Stimulated activated CD8-positive, alpha-beta memory T cell treated with anti-CD3 and anti-CD28 coated beads, Interleukin-2, amount 100 ng/mL, for 1 hour (primary cell): ENCODE measurements at places on chromosomes 1 and 21.

GRCh38 chr1:172339842-172340241 is 80.6 kb upstream of the C1orf105 start:
- DNase-seq: no peak

GRCh38 chr1:185849014-185849413 is 114.8 kb downstream of the HMCN1 start:
- DNase-seq: no peak

- DNase-seq: no peak
These were observed 8.1 kb downstream of the PLEKHM2 start for GRCh38 chr1:15692121-15692682.

DNA sequence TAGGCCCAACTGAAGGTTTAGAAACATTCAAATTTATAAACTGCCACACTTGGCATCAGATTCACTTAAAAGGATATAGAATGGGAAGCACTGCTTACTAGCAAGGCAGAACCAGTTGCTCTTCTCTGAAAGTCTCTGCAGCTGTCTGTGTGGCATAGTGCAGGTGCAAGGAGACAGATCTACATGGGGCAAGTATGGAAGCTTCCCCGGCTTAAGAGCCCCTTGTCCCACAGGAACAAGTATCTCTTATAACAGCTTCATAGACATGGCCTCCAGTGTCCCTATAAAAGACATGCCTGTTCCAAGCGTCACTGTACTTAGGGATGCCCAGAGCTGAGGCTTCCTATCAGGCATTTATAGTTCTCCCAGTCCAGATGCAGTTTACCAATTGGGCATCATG is 26.5 kb downstream of the ZBTB8B start:
- no peak for DNase-seq

- no peak for DNase-seq
These were observed 8.8 kb upstream of the FGR start for GRCh38 chr1:27643600-27644368.

DNA sequence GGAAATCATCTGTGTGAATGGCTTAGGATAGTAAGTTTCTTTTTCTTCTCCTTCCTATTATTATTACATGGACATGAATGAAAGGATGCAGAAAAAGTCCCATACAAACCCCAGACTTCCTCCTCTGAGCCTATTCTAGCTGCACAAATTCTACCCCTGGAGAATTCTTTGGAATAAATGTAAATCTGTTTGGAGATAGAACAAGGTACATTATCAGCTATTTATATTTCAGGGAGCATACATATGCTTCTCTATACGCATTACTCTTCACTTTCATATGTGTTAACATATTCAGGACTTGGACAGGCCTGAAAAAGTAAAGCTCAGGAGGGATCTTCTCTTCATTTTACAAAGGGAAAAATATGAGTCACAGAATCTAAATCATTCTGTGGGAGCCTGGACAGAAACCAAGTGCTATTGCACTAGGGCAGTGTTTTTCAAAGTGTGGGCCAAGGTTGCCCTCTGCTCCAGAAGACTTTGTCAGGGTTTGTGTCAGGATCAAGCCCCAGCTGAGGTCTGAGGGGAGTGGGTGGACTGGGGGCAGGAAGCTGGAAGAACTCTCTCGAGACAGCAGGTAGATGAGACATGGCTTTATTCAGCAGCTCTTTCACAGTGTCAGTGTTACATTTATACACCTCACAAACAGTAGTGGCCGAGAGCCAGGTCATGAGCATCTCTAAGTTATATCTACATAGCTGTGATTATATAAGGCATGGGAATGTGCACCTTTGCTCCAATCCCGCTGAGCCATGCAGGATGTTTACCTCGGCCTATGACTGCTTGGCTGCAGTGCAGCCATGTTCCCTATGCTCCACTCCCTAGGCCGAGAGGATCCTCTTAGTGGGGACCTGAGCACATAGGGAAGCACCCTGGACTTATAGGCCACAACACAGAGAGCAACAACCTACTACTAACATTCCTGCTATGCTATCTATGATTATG is 114.3 kb downstream of the GDAP2 start:
- no peak for DNase-seq

DNA sequence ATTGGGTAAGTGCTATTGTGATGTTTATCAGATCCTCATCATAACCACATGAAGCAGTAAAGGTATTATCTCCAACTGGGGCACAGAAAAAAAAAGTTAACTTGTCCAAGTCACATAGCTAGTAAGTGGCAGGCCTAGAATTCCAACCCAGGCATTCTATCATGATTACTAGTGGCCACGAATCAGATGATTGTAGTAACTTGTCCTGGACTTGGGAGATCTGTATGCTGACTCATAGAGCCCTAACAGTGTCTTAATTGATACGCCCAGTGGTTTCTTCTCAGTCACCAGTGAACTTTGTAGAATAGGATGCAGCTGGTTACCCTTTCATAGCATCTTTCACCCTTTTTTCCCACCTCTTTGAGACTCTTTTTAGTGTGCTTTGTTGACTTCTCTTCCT is 91.1 kb upstream of the UBE2U start:
- DNase-seq: no peak

DNA sequence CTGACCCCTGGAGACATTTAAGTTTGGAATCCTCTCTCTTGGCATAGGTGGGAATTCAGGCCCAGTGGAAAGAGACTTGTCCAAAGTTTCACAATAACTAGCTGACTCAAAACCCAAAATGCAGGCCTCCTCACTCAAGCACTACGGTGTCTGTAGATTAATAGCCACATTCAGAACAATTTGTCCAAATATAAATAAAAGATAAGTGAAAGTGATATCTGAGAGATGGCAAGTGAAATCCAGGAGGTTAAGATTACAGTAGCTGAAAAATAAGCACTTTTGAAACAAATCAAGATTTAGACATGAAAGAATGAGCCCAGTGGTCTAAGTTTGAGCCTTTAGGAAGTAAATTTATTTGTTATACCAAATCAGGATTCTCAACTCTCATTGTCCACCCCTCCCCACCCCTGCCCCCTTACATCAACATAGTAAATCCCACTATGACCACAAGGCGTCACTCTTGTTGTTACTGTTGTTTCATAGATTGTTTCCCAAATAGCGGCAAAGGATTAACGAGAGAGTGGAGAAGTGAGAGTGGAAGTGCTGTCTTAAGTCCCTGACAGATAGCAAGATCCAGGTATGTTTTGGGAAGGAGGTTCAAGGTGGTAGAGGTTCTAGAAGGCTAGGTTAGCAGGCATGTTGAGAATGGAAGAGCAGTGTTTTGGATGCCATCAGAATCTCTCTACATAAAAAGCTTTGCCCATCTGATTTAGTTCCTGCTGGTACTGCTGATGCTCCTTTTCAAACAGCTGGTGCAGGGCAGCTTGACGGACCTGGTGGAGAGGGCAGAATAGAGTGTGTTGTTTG is 7.1 kb upstream of the TPM3 start:
- DNase-seq: peak; percentile 26

- no peak for DNase-seq
These were observed 9.3 kb upstream of the CAPN2 start for GRCh38 chr1:223702735-223703667.

DNA sequence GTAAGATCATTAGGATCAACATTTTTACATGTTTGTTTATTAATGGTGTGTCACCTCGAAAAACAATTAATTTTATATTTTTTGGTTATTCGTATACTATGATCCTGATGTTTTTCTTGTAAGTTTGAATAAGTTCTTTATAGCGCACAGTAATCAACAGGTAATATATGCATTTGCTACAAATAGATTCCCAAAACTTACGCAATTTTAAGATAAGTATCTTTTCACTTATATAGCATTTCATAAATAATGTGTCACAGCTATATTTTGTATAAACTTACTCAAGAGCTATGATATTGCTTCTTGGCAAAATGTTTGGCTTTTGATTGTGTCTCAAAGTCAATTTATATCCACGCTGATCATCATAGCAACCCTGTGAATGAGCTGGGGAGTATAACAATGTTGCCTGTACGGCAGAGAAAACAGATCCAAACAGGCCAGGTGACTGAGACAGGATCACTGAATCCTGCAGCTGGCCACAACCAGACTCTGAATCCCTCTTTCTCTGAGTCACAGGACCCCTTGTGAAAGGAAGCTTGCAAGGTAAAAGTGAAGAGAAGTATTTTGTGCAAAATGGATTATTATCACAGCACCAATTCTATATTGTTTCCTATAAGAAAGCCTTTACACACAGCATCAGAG is 48.6 kb downstream of the GNG12 start:
- no peak for DNase-seq

- no peak for DNase-seq
These were observed 97.4 kb downstream of the NPHS2 start for GRCh38 chr1:179478370-179478769.

GRCh38 chr1:44497422-44498170 is 92.5 kb downstream of the RNF220 start:
- DNase-seq: no peak

GRCh38 chr1:180507795-180508724 is 5.7 kb upstream of the ACBD6 start:
- no peak for DNase-seq

DNA sequence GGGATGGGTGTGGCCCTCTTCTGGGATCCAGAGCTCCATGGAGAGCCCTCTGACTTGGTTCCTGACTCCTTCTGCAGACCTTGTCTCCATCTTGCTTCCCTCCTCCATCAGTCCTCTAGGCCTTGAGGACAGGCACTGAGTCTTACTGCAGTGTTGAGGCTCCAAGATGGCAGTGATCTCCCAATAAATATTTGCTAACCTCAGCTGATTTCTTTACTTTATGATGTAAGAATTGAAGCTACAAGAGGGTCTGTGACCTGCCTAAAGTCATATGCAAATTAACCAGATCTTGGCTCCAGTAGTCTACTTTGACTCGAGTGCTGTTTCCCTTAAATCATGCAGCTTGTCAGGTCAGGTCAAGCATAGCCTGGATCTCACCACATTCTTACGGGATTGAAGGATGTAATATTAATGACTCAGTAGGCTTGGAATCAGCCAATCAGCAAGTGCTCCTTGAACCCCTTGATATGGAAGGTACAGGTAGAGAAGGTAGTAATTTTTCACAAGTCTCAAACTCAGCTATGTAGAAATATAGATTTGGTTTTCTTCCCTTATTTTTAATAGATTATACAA is 93.0 kb downstream of the CLIC6 start:
- no peak for DNase-seq

DNA sequence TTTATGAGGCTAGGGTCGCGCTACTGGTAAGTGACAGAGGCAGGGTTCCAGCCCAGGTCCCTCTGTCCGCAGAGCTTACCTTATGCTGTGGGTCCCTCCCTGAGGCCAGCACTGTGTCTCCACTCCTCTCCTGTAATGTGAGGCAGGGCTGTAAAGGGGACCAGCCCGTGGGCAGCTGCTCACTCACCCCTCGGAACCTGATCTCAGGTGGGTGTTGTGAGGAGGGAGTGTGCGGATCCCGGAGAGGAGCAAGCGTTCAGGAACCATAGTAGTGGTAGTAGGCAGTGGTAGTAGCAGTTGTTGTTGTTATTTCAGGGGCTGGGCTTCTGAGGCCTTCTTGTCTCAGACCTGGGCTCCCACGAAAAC is 1.7 kb downstream of the ZC3H12A start:
- DNase-seq: no peak

GRCh38 chr1:64150729-64151230 is 52.6 kb upstream of the UBE2U start:
- DNase-seq: no peak

- DNase-seq: no peak
These were observed 556.8 kb downstream of the AGBL4 start for GRCh38 chr1:49466961-49467360.

- peak; percentile 23 for DNase-seq
These were observed 59.6 kb upstream of the ITPKB start for GRCh38 chr1:226798427-226799411.

GRCh38 chr1:112638110-112638428 is 18.4 kb downstream of the CAPZA1 start:
- DNase-seq: no peak

GRCh38 chr1:203327684-203328457 is 22.6 kb downstream of the BTG2 start:
- DNase-seq: no peak

DNA sequence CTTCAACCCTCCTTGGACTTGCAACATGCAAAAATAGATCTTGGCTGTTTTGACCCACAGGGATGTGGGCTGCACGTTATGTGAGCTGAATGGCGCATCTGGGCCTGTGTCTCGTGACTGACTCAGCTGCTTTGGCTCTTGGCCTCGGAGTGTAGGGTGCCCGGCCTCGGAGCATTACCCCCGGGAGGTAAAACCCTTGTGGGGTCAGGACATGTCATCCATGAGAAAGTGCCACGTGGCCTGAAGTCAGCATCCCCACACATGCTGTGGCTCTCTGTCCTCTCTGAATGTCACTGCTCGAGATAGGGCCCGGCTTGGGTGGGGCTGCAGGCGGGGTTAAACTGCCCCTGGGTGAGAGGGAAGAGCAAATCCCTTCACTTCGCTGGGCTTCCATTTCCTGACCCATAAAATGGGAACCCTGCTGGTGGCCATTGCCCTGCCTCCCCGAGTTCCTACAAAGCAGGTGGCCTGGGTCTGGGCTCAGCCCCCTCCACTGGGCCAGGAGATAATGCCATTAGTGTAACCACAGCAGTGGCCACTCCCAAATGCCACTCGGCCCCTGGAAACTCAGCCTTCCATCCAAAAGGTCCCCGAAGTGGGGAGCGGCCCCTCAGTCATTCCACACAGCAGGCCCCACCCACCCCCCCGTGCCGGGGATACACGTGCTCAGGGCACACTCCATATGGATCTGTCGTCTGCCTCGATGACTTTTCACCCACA is 22.8 kb upstream of the TSPEAR start:
- DNase-seq: no peak
